HT1080 (cell line): ENCODE measurements at places on chromosomes 13 and 19. TPM values are rescaled to one million over a fixed set of nuclear protein-coding genes. Genes with fewer than 3 reads are reported as not detected.

MRI1 gene
- 60.0 and 65.9 TPM in 2 replicates for total RNA-seq

CDKN2D gene
- total RNA-seq: 6.3 and 14.5 TPM in 2 replicates

VSTM1 gene
- total RNA-seq: 0.74 and 0.84 TPM in 2 replicates

ZSCAN1 gene
- not detected in 2 replicates for total RNA-seq

AZU1 gene
- total RNA-seq: not detected in 2 replicates

AMH gene
- total RNA-seq: 7.2 and 10.6 TPM in 2 replicates

SYDE1 gene
- 55.8 and 67.8 TPM in 2 replicates for total RNA-seq
